ENCODE measurements at places on chromosomes 2 and 18. TPM values are rescaled to one million over a fixed set of nuclear protein-coding genes. Genes with fewer than 3 reads are reported as not detected.

PELI1 gene
- 58.2 TPM for total RNA-seq

RAPH1 gene
- 15.4 TPM for total RNA-seq

GPR17 gene
- total RNA-seq = 0.19 TPM

OTOF gene
- total RNA-seq = 0.05 TPM

EMX1 gene
- 0.97 TPM for total RNA-seq

GCG gene
- total RNA-seq = 4,649 TPM

ANKRD62 gene
- not detected for total RNA-seq

STPG4 gene
- total RNA-seq = not detected

GCKR gene
- total RNA-seq = 0.65 TPM

CRYGC gene
- total RNA-seq = not detected

TUBA4B gene
- not detected for total RNA-seq

SERPINB13 gene
- total RNA-seq = 3.7 TPM

CNDP1 gene
- 0.48 TPM for total RNA-seq

ZSWIM2 gene
- not detected for total RNA-seq

ASTL gene
- total RNA-seq = not detected

TGIF1 gene
- 111 TPM for total RNA-seq

NXPH2 gene
- total RNA-seq = 1.1 TPM

TNFRSF11A gene
- total RNA-seq = 3.5 TPM

C2orf78 gene
- not detected for total RNA-seq

OSBPL1A gene
- 42.7 TPM for total RNA-seq

TGFA gene
- total RNA-seq = 6.8 TPM

CERKL gene
- total RNA-seq = 2.9 TPM

IL1RN gene
- total RNA-seq = 20.5 TPM

SLC14A1 gene
- total RNA-seq = 2.4 TPM

RUFY4 gene
- not detected for total RNA-seq

UBXN2A gene
- total RNA-seq = 11.2 TPM

SLC9A2 gene
- total RNA-seq = 6.3 TPM

POLR1B gene
- total RNA-seq = 29.3 TPM

MROH2A gene
- total RNA-seq = not detected

PLCL1 gene
- 2.0 TPM for total RNA-seq

IL1RL1 gene
- total RNA-seq = not detected

RAX gene
- total RNA-seq = not detected

TM4SF20 gene
- 6.9 TPM for total RNA-seq

MC2R gene
- not detected for total RNA-seq

CDK15 gene
- not detected for total RNA-seq

SP110 gene
- total RNA-seq = 15.4 TPM

SERPINB11 gene
- 1.4 TPM for total RNA-seq

DUSP19 gene
- 6.2 TPM for total RNA-seq

CHCHD5 gene
- total RNA-seq = 25.6 TPM

SLC66A3 gene
- 6.5 TPM for total RNA-seq

All from type B pancreatic cell (in vitro differentiated cells).